Endothelial cell of umbilical vein (primary cell): ENCODE measurements at places on chromosomes 16 and 17. TPM values are rescaled to one million over a fixed set of nuclear protein-coding genes. Genes with fewer than 3 reads are reported as not detected.

The C17orf100 gene
- 1.4 and 1.6 TPM in 2 replicates for total RNA-seq

The TEKT5 gene
- total RNA-seq = not detected in 2 replicates

The OSGIN1 gene
- 8.6 and 11.0 TPM in 2 replicates for total RNA-seq

The CCL17 gene
- total RNA-seq = not detected in 2 replicates

The MAF gene
- 0.32 and 0.33 TPM in 2 replicates for total RNA-seq

The OTOA gene
- 0.22 TPM in 1 of 2 replicates, not detected in the other for total RNA-seq

The SHISA9 gene
- not detected in 2 replicates for total RNA-seq

The PYY gene
- not detected in 2 replicates for total RNA-seq

The PLCG2 gene
- total RNA-seq = 9.6 and 13.6 TPM in 2 replicates

The NGFR gene
- not detected in 2 replicates for total RNA-seq

The MMP28 gene
- 3.6 and 6.1 TPM in 2 replicates for total RNA-seq

The ZNF629 gene
- 11.2 and 11.7 TPM in 2 replicates for total RNA-seq

The FOXO3B gene
- 4.7 and 7.2 TPM in 2 replicates for total RNA-seq

The MARVELD3 gene
- total RNA-seq = not detected in 2 replicates

The OR3A2 gene
- total RNA-seq = not detected in 2 replicates

The TNFRSF17 gene
- not detected in 2 replicates for total RNA-seq

The GPR142 gene
- not detected in 2 replicates for total RNA-seq

The SLC52A1 gene
- total RNA-seq = not detected in 2 replicates

The IL4R gene
- total RNA-seq = 139 and 150 TPM in 2 replicates

The GEMIN4 gene
- total RNA-seq = 29.1 and 29.9 TPM in 2 replicates

The EXOC3L1 gene
- total RNA-seq = 10.8 and 19.4 TPM in 2 replicates

The CMIP gene
- total RNA-seq = 82.4 and 101 TPM in 2 replicates

The MT1M gene
- total RNA-seq = 1.8 and 4.6 TPM in 2 replicates

The SLC13A2 gene
- not detected in 2 replicates for total RNA-seq

The MYH3 gene
- total RNA-seq = 0.73 and 0.78 TPM in 2 replicates

The DPEP3 gene
- total RNA-seq = not detected in 2 replicates

The ESRP2 gene
- 0.66 and 0.99 TPM in 2 replicates for total RNA-seq

The FAM222B gene
- total RNA-seq = 30.6 and 33.7 TPM in 2 replicates

The DDX19B gene
- 33.6 and 34.3 TPM in 2 replicates for total RNA-seq

The NPIPB9 gene
- total RNA-seq = 1.7 TPM in 1 of 2 replicates, not detected in the other

The RPTOR gene
- total RNA-seq = 37.0 and 41.8 TPM in 2 replicates

The PTRH2 gene
- total RNA-seq = 40.1 and 41.2 TPM in 2 replicates

The HES7 gene
- total RNA-seq = 0.51 TPM in 1 of 2 replicates, not detected in the other

The TBC1D3C gene
- not detected in 2 replicates for total RNA-seq

The TNP2 gene
- not detected in 2 replicates for total RNA-seq

The PRDM7 gene
- not detected in 2 replicates for total RNA-seq

The PRM2 gene
- not detected in 2 replicates for total RNA-seq

The PLA2G10 gene
- not detected in 2 replicates for total RNA-seq

The SSTR5 gene
- total RNA-seq = 0.24 TPM in 1 of 2 replicates, not detected in the other

The AKTIP gene
- 29.1 and 32.7 TPM in 2 replicates for total RNA-seq

The ACD gene
- 24.4 and 26.9 TPM in 2 replicates for total RNA-seq

The DBNDD1 gene
- 28.2 and 33.6 TPM in 2 replicates for total RNA-seq
